Activated naive CD8-positive, alpha-beta T cell treated with anti-CD3 and anti-CD28 coated beads for 36 hours (primary cell): ENCODE measurements at places on chromosomes 6 and 20. TPM values are rescaled to one million over a fixed set of nuclear protein-coding genes. Genes with fewer than 3 reads are reported as not detected.

DNA sequence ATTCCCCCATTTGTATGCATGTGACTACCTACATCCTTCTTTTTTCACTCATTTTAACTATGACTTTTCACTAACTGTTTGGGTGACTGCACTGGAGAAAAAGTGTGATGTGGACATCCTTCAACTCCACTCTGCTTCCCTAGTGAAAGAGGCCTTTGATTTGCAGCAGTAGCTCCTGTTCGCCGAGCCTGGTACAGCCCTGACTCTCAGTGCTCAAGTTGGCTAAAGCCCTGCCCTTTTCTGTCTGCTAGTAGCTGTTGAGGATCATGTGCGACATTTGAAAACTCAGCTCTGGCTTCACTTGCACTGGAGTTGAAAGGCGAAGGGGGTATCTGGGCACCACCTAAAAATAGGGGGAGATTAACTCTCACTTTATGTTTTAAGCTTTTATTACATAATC lies 42.1 kb downstream of the DAAM2 start:
- H3K27ac ChIP-seq: no peak overlapping the region
- no peaks in the 10 kb centered on the region for H3K36me3 ChIP-seq
- H3K27me3 ChIP-seq: peaks cover 24% of the 10 kb centered on the region
- no peak for DNase-seq
- no peak overlapping the region for H3K4me3 ChIP-seq

RAET1L gene
- not detected for total RNA-seq

DNA sequence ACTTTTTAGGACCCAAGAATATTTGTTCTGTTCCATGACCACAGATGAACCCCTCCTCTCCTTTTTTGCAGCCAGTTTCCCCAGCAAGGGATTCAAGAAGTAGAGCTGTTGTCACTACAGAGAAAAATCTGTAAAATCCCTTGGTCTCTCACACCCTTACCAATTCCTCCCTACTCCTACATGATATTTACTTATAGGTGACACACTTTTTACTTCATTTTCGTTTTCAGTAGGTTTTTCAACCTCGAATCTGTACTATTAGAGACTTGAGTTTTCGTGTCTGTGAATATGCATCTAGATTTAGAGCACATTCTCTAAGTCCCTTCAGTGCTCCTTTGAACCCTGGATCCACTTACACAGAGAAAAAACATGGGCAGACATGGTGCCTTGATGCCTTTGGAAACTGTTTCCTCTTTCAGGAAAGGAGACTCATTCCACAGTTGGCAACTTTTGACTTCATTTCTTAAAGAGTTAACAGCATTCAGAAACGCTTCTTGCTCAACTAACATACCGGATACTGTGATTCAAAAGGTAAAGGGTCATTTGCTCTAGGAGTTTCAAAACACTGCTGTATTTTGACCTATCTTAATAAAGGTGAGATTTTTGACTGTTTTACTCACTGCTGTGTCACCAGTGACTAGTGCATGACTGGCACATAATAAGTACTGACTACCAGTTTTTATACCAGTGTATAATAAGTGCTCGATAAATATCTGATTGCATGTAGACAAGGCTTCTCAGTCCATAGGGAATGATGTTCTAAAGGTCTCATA lies 50.6 kb downstream of the LAMA4 start:
- H3K27me3 ChIP-seq: peaks cover 26% of the 10 kb centered on the region
- no peak for DNase-seq
- H3K4me3 ChIP-seq: no peak overlapping the region
- no peaks in the 10 kb centered on the region for H3K4me1 ChIP-seq

DNA sequence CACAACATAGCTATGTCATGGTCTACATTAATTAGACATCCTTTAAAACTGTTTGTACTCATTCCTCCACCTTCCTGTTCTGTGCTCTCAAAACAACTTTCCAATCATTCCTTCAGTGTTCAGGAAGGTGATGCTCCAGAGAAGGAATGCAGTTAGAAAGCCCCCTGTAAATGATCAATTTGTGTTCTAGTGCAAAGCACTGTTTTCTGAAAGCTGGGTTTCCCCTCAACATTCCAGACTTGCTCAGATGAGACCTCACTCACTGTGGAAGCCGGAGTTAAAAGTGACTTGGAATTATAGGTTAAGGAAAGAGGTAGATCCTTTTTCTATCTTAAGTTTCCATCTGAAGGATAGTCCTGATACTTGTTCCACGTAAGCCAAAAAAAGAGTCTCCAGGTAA lies 95.9 kb downstream of the BMP2 start:
- no peaks in the 10 kb centered on the region for H3K36me3 ChIP-seq
- no peak for DNase-seq
- no peak overlapping the region for H3K27ac ChIP-seq
- no peak overlapping the region for H3K4me3 ChIP-seq

DEF6 gene
- total RNA-seq: 74.3 TPM

DNA sequence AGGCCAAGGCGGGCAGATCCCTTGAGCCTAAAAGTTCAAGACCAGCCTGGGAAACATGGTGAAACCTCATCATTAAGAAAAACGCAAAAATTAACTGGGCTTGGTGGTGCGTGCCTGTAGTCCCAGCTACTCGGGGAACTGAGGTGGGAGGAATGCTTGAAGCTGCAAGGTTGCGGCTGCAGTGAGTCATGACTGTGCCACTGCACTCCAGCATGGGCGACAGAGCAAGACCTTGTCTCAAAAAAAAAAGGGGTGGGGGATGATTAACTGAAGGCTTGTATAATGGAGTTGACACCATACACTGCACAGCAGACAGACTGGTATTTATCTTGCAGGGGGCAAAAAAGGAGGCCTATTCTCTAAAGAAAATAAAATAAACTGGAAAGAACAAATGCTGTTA lies 27.7 kb downstream of the SRPK1 start:
- H3K4me3 ChIP-seq: no peak overlapping the region
- no peak for DNase-seq
- peaks cover 16% of the 10 kb centered on the region for H3K4me1 ChIP-seq
- H3K27me3 ChIP-seq: no peaks in the 10 kb centered on the region
- H3K27ac ChIP-seq: no peak overlapping the region

- H3K4me1 ChIP-seq: no peaks in the 10 kb centered on the region
- no peak overlapping the region for H3K4me3 ChIP-seq
- H3K27me3 ChIP-seq: peaks cover 4% of the 10 kb centered on the region
Observed at GRCh38 chr20:55961376-55962330, 43.7 kb downstream of the CBLN4 start.

DNA sequence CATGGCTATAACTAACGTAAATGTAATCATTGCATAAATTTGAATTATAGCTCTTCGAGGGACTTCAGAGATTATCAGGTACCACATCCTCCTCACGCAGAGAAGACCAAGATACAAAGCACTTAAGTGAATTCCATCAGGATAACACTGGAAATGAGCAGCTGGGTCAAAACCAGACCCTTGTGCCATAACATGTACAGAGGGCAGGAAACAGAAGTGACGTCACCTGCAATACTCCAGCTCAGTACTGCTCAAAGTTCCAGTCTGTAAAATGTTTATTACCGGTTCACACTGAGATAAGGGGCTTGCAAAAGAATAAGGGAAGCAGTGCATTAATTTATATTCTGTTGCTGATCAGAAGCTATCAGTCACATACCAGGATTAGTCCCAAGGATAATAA lies 45.8 kb downstream of the RGS17 start:
- DNase-seq: no peak
- peaks cover 33% of the 10 kb centered on the region for H3K27me3 ChIP-seq
- no peak overlapping the region for H3K4me3 ChIP-seq
- H3K4me1 ChIP-seq: no peaks in the 10 kb centered on the region
- no peaks in the 10 kb centered on the region for H3K36me3 ChIP-seq
- H3K27ac ChIP-seq: no peak overlapping the region

GRCh38 chr6:136716917-136717715 lies 75.2 kb downstream of the MAP3K5 start:
- no peak overlapping the region for H3K27ac ChIP-seq
- H3K36me3 ChIP-seq: peaks cover 12% of the 10 kb centered on the region
- peaks cover 14% of the 10 kb centered on the region for H3K4me1 ChIP-seq
- DNase-seq: no peak
- no peak overlapping the region for H3K4me3 ChIP-seq

DNA sequence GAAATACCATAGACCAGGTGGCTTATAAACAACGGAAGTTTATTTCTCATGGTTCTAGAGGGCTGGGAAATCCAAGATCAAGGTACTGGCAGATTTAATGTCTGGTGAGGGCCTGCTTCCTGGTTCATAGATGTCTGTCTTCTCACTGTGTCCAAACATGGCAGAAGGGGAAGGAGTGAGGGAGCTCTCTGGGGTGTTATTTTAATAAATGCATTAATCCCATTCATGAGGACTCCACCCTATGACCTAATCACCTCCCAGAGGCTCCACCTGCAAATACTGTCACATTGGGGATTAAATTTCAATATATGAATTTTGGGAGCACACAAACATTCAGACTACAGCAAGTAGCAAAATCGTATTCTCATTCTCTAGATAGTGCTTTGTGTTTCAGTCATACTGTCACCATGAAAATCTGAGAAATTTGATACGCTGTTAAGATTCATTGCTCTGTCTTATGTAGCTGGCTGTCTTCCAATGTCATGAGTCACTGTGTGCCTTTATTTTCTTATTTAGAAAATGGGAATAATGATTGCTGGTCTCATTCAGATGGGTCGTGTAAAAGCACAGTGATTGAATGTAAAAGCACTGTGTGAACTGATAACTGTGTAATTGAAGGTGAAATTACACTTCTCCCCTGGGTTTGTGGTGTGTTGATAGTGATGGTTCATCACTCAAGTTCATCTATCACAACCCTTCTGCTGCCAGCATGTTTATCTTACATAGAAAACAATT lies 8.9 kb upstream of the ERVFRD-1 start:
- DNase-seq: no peak
- no peaks in the 10 kb centered on the region for H3K27me3 ChIP-seq
- H3K27ac ChIP-seq: no peak overlapping the region
- peaks cover 13% of the 10 kb centered on the region for H3K36me3 ChIP-seq
- no peak overlapping the region for H3K4me3 ChIP-seq

DNA sequence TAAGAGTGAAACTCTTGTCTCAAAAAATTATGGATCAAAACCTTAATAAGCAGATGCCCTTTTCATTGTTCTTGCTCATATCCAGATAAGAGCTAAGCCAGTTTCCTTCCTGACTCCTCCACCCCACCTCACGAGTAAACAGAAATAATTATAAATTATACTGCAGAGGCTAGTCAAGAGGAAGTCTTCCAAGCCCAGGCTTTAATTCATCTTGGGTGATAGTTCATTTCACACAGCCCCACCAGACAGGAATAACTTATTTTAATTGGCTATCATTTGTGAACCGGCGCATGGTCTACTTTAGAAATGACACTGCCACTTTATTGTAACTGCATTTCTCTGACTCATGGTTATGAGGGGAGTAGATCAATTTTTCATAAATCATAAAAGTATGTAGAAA lies 102.0 kb downstream of the BTBD3 start:
- no peak overlapping the region for H3K4me3 ChIP-seq
- H3K4me1 ChIP-seq: no peaks in the 10 kb centered on the region
- no peak overlapping the region for H3K27ac ChIP-seq
- no peak for DNase-seq
- H3K27me3 ChIP-seq: no peaks in the 10 kb centered on the region
- H3K36me3 ChIP-seq: no peaks in the 10 kb centered on the region

DNA sequence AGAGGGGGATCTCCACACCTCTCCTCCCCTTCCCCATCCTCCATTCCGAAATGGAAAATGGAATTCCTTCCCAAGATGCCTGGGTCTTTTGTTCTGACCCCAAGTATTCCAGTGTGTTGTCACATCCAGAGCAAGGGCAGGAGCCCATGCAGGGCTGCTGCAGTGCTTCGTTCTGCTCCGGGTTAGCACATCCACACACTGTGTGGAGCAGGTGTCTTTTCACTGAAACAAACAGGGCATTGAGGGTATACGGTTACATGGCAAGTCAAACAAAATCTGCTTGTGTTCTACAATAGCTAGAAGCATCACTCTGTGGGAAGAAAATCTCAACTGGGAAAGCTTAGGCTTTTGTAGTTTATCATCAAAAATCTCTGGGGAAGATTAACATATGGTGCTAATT lies 56.9 kb downstream of the LYRM2 start:
- H3K4me1 ChIP-seq: no peaks in the 10 kb centered on the region
- no peak for DNase-seq
- no peak overlapping the region for H3K4me3 ChIP-seq
- no peaks in the 10 kb centered on the region for H3K27me3 ChIP-seq

TRAPPC3L gene
- not detected for total RNA-seq

GRCh38 chr6:170476360-170476759 lies 76.7 kb downstream of the PSMB1 start:
- H3K27me3 ChIP-seq: peaks cover 8% of the 10 kb centered on the region
- DNase-seq: no peak
- H3K4me1 ChIP-seq: no peaks in the 10 kb centered on the region

DNA sequence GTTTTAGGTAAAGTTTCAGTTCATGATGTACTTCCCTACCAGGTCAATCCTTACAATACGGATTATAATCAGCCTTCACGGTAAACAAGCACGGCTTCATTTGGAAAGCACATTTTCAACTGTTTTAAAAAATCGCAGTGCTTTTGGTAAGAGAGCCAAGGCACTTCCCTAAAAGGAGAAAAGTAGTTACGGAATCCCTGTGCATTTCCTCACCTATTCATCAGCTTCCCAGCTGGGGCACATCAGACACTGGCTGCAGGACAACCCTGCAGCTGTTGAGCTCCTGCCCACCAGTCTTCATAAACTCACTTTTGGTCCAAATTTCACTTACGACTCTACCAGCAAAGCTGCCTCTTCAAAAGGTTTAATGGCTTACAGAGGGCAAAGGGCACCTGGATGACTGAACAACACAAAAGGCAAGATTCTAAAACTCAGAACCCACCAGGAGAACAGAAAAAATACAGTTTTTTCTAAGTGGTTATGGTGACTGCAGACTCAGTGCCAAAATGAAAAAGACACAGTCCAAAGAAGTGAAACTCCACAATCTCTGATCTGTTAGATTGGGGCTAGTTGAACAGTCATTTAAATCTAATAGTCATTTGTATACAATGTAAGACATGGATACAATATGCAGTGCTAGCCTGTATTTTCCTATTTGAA lies 7.5 kb downstream of the SNX5 start:
- H3K4me3 ChIP-seq: no peak overlapping the region
- H3K4me1 ChIP-seq: peaks cover 74% of the 10 kb centered on the region
- no peaks in the 10 kb centered on the region for H3K27me3 ChIP-seq
- peaks cover 81% of the 10 kb centered on the region for H3K36me3 ChIP-seq
- no peak for DNase-seq

DNA sequence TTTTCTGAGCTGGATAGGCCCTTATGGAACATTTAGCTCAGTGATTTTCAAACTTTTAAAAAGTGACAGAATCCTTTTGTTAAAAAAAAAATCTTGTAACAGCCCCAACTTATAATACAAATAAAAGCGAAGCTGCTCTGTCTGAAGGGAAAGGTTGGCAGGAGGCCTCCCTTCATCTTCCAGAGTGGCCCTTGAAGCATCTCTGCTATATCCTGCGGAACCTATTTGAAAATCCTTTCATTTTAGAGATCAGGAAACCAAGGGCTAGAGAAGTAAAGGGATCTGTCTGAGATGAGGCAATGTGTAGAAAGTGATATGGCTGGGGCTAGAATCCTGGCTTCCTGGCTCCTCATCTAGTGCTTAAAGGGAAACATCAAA lies 107.8 kb downstream of the UBE3D start:
- H3K27ac ChIP-seq: no peak overlapping the region
- DNase-seq: no peak
